ENCODE measurements at places on chromosomes 2 and 18. TPM values are rescaled to one million over a fixed set of nuclear protein-coding genes. Genes with fewer than 3 reads are reported as not detected.

ST6GAL2 gene
- total RNA-seq = 16.2 TPM

GRCh38 chr2:40915651-40916050 is 463.8 kb upstream of the SLC8A1 start:
- DNase-seq = no peak

- DNase-seq = no peak
Observed at GRCh38 chr2:203209538-203209937, 29.3 kb upstream of the CYP20A1 start.

TEKT4 gene
- not detected for total RNA-seq

FSHR gene
- not detected for total RNA-seq

GAL3ST2 gene
- total RNA-seq = not detected

RNF138 gene
- 91.3 TPM for total RNA-seq

DNA sequence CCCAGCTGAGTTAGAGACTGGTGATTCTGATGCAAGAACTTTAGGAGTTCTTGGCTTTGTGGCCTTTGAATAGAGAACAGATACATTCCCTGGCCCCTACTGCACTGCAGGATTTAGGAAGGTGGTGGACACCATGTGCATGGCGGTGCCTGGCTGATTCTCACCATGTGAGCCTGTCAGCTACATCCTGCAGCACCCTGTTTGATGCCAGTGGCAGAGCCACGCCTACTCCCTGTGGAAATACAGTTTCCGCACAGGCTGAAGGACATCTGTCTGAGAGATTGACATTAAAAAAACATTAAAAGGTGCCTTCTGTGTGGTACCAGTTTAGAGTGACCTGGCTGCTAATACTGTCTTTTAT is 50.0 kb downstream of the KCNE4 start:
- DNase-seq = no peak

INPP5D gene
- total RNA-seq = 7.1 TPM

- no peak for DNase-seq
Observed at GRCh38 chr2:230231251-230231650, 5.7 kb downstream of the SP140 start.

- DNase-seq = no peak
Observed at GRCh38 chr2:156907806-156908205, 349.7 kb upstream of the GALNT5 start.

DNA sequence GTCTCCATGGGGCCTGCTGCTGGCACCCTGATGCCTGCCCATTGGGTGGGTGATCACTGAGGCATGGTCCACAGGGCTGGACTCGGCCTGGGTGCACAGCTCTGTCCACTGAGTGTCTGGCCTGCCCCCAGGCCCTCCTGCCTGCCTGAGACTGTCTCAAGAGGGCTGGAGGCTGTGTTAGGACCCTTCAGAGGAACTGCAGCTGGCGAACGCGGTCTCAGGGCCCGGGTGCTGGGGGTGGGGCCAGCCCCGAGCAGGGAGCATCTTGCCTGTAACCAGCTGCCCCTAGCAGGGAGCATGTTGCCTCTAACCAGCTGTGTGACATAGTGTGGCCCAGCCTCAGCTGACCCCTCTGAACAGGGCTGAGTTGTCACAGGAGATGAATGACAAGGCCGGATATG is 50.0 kb downstream of the TWIST2 start:
- no peak for DNase-seq

CNRIP1 gene
- total RNA-seq = 5.7 TPM

GRCh38 chr2:142180820-142181533 is 50.2 kb upstream of the LRP1B start:
- DNase-seq = peak; percentile 56

DNA sequence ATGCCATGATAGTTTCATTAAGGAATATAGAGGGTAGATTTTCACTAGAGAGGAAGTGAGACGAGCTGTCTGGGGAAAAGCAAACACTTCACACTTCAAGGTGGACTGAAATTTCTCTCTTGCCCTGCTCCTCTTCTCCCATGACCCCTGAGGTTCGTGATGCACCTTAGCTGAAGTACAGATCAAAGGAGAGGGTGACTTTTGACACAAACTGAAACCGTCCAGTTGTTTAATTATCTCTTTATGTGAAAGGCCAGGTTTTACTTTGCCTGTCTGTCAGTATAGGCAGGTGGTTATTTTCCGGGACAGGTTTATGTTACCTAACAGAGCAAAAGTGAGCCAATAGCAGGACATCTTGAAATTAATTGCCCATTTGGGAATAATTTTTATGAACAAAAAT is 41.0 kb upstream of the FOXI3 start:
- DNase-seq = no peak

- no peak for DNase-seq
Observed at GRCh38 chr2:175103191-175103590, 64.8 kb downstream of the ATF2 start.

GRCh38 chr2:150174056-150174805 is 313.2 kb downstream of the RND3 start:
- DNase-seq = no peak

- no peak for DNase-seq
Observed at GRCh38 chr18:37432436-37433195, 133.0 kb downstream of the CELF4 start.

GRCh38 chr18:57561728-57562423 is 24.6 kb downstream of the FECH start:
- no peak for DNase-seq

DES gene
- 1.5 TPM for total RNA-seq

GRCh38 chr18:45890606-45891005 is 65.1 kb downstream of the SIGLEC15 start:
- no peak for DNase-seq

- DNase-seq = no peak
Observed at GRCh38 chr2:38590053-38590452, 12.7 kb downstream of the HNRNPLL start.

DNA sequence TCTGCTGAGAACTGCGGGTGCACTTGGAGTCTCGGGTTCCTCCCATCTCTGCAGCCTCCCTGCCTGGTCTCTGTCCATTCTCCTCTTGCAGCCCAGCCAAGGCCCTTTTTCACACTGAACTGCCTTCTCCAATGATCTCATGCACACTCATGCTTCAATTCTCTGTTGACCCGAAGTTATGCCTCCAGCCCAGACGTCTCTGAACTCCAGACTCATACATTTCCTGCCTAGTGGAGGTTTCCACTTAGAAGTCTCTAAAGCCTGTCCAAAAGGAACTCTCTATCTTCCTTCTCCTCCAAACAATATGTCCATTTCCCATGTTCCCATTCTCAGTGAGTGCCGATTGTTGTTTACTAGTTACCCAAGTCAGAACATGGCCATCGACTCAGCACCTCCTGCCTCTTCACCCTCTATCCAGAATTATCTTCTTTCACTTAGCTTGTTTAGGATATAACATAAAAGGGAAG is 155.2 kb downstream of the IRS1 start:
- no peak for DNase-seq

DNA sequence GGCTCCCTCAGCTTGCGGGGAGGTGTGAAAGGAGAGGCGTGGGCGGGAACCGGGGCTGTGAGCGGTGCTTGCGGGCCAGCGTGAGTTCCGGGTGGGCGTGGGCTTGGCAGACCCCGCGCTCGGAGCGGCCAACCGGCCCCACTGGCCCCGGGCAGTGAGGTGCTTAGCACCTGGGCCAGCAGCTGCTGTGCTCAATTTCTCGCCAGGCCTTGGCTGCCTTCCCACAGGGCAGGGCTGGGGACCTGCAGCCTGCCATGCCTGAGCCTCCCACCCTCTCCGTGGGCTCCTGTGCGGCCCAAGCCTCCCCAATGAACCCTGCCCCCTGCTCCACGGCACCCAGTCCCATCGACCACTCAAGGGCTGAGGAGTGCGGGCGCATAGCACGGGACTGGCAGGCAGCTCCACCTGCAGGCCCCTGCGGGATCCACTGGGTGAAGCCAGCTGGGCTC is 48.2 kb downstream of the RNF138 start:
- DNase-seq = no peak

- no peak for DNase-seq
Observed at GRCh38 chr2:65746931-65747675, 314.7 kb upstream of the SPRED2 start.

GRCh38 chr2:206275312-206276055 is 1.0 kb downstream of the ZDBF2 start:
- no peak for DNase-seq

DNA sequence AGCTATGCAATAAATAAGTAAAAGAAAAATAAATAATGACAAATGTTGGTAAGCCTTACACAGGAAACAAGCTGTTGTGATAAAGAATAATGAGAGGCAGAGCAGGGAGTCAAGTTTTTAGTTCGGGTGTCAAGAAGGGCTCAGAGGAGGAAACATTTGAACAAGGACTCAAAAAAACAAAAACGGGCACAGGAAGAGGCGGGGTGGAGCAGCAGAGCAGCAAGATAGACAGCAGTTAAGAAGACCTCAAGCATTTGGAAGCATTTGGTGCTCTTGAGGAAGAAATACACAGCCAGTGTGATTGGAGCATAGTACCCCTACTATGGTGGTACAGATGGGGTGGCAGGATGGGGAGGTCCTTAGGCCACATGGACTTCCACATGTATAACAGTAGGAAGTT is 2.8 kb downstream of the TMEM169 start:
- DNase-seq = no peak

PPP1R1C gene
- total RNA-seq = 5.3 TPM

DNA sequence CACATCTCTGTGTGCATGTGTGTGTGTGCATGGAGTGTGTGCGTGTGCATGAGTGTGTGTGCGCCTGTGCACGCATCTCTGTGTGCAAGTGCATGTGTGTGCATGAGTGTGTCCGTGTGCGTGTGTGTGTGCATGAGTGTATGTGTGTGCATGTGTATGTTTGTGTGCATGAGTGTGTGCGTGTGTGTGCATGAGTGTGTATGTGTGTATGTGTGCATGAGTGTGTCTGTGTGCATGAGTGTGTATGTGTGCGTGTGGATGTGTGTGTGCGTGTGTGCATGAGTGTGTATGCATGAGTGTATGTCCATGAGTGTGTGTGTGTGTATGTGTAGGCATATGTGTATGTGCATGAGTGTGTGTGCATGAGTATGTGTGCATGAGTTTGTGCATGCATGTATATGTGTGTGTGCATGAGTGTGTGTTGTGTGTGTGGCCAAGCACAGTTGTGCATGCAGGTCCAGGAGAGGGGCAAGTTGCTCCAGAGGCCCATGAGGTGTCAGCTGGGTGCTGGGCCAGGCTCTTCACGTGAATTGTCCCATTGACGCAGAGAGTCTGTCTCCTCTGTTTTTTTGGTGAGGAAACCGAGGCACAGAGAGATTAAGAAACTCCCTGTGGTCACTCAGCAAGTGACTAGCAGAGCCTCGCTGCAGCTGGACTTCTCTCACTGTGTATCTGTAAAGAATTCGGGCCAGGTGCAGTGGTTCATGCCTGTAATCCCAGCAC is 75.5 kb downstream of the ASB1 start:
- DNase-seq = peak; percentile 8

CFAP221 gene
- 0.71 TPM for total RNA-seq

DNA sequence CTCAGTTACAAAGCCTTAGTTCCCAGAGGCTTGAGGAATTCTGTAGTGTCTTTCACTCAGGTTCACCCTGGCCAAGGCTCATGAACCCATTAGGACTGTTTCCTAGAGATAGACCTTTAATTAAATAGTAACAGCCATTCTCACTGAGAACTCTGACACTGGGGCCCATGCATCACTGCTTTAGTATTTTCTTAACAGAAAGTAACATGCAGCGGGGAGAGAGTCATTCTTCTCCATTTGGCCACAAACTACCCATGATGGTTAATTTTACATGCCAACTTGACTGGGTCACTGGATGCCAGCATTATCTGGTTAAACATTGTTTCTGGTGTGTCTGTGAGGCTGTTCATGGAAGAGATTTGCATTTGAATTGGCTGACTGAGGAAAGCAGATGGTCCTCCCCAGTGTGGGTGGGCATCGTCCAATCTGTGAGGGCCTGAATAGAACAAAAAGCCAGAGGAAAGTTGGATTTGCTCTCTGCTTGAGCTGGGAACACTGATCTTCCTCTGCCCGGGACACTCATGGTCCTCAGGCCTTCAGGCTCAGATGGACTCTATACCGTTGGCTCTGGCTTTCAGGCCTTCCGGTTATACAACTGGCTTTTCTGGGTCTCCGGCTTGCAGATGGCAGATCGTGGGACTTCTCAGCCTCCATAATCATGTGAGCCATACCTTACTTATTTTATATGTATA is 5.6 kb upstream of the CPLX4 start:
- DNase-seq = no peak

GRCh38 chr2:231068525-231069222 is 12.0 kb downstream of the PSMD1 start:
- DNase-seq = no peak

DNA sequence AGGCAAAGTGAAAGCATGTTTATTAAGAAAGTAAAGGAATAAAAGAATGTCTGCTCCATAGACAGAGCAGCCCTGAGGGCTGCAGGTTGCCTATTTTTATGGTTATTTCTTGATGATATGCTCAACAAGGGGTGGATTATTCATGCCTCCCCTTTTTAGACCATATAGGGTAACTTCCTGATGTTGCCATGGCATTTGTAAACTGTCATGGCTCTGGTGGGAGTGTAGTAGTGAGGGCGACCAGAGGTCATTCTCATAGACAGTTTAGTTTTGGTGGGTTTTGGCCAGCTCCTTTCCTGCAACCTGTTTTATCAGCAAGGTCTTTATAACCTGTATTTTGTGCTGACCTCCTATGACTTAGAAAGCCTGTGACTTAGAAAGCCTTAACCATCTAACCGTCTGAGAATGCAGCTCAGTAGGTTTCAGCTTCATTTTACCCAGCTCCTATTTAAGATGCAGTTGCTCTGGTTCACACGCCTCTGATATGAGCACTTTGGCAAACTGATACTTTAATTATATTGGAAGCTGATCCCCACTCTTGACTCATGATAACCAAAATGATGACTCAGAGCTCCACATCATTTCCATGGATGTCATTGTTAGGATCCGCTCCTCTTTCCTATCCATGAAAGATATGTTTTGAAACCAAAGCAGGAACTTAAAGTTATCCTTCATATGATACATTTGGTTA is 14.5 kb upstream of the ERMN start:
- DNase-seq = no peak

DNA sequence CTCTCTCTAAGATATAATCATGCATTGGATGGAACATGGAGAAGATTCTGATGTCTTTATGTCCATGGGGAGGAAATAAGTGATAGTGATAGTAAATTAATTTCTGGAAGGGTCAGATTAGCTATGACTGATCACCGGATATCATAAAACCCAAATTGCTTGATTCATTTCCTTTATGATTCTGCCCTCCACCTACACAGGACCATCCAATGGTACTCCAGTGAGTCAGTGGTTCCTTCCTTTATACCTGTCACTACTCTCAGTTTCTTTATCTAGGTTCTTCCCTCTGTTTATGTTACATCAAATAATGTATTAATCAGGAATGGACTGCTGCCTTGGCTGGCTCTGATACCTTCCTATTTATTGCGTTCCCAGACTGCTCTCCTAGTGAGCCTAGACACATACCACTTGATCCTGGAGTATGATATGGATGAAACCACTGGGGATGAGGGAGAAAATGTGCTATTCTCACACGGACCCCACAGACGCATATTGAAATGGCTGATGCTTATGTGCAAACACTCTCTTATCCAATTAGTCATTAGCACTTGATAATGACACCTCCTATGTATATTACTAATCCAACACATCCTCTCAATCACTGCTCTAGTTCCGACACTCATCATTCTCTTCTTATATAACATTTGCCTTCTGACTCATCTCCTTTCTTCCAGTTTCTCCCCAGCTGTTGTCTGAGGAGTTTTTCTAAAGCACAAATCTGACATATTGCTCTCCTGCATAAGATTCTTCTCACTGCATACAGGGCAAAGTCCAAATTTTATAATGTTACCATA is 315.6 kb downstream of the INSIG2 start:
- no peak for DNase-seq

GRCh38 chr2:227785293-227785692 is 28.3 kb upstream of the CCL20 start:
- no peak for DNase-seq

GRCh38 chr2:20575935-20576597 is 74.8 kb downstream of the HS1BP3 start:
- no peak for DNase-seq

Measured in H1 (cell line).